Hypothalamus (tissue), 51 donors: ENCODE measurements at places on chromosomes 6 and 20.
A peak's percentile ranks its signal among the peaks of the same experiment; 100 is the strongest.

GRCh38 chr6:80215063-80215462 lies 108.6 kb downstream of the BCKDHB start:
- DNase-seq: no peak

DNA sequence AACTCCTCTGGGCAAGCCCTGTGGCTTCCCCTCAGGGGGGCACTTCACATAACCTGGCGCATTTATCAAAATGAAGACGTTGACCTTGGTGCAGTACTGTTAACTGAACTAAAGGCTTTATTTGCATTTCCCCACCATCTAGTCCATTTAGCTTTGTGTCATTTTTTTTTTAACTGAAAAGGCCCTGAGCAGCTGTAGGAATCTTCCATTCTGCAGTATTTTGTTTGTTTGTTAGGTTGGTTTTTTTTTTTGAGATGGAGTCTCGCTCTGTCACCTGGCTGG lies 10.7 kb downstream of the TMEM181 start:
- DNase-seq: no peak

GRCh38 chr6:35343092-35343834 lies 905 bp downstream of the PPARD start:
- DNase-seq: no peak

DNA sequence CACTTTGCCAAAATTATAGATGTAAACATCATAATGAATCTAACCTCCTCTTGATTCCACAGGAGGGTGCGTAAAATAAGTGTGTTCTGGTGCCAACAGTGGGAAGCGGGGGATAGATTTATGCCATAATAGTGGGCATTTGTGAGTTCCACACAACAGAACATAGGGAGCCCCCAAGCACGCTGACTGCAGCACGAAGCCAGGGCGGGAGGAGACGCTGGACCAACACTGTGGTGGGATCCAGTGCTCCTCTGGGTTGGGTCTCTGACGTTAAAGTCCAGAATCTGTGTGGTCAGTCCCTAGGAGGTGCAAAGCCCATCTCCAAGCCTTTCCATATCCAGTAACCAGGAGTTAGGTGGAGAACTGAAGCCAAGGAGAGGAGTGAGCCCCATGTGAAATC lies 1.8 kb upstream of the TTLL2 start:
- DNase-seq: no peak

- no peak for DNase-seq
Measured at GRCh38 chr6:24922170-24922569, 13.6 kb downstream of the RIPOR2 start.

- DNase-seq: no peak
Measured at GRCh38 chr6:136927292-136927691, 5.2 kb downstream of the SLC35D3 start.

- DNase-seq: no peak
Measured at GRCh38 chr6:3512832-3513231, 56.0 kb upstream of the SLC22A23 start.

- DNase-seq: no peak
Measured at GRCh38 chr20:10978713-10979112, 304.9 kb upstream of the JAG1 start.

DNA sequence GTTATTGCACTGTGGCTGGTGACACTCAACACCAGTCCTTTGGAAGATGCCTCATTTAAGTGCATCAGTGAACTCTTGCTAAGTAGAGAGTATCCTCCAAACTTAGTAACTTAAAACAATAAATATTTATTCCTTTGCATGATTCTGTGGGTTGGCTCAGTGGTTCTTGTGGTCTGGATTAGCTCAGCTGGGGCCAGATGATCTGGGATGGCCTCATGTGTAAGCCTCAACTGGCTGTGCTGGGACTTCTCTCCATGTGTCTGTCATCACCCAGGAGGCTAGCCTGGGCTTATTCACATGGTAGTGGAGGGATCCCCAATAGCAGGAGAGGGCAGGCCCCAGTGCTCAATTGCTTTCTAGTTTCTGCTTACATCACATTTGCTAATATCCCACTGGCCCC lies 8.3 kb downstream of the LRRN4 start:
- no peak for DNase-seq

DNA sequence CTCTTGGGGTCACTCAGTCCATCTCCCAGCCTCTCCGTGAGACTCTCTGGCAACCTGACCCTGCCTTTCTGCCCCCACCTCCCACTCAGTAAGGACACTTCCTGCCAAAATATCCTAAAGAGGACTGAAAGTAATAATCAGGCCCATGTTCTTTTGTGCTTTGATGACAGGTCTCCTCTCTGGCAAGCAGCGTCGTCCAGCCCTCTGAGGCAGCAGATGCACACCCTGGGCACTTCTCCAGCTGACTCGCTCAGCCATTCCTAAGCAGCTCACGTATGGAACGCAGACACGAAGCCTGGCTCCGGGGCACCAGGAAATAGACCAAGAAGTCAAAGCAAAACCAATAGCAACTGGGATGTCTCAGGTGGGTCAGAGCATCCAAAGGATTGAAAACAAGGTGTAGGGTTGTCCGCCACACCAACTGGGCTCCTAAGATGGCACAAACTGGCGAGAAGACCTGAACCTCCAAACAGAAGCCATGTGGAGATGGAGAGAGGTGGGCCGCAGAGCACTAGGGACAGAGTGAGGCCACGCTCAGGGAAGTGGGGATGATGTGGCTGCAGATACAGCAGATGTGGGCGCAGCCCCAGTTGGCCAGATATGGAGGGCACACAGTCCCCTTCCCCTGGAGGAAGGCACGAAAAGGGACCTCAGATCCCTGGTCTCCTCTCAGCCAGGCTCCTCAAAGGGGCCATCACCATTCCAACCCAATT lies 99.3 kb downstream of the PRND start:
- DNase-seq: peak; percentile 74

DNA sequence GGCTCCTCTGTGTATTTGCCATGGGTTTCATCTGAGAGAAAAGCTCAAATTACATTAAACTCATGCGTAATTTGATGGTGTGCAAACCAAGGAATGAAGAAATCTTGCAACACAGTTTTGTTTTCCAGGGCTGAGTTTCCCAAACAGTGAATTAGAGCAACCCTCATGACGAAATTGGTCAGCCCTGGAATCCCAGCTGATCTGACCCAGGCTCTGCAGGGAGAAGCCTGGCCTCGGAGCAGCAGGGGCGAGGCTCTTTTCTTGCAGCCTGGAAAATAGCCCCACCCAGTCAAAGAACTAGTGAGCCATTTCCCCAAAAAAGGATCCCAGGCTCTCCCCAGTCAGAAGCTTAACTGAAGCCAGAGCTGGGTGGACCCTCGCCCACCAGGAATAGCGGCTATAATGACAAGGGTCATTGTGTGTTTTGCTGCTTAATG lies 107.3 kb upstream of the SNX9 start:
- no peak for DNase-seq

- no peak for DNase-seq
Measured at GRCh38 chr6:45965792-45966191, 49.9 kb downstream of the CLIC5 start.

DNA sequence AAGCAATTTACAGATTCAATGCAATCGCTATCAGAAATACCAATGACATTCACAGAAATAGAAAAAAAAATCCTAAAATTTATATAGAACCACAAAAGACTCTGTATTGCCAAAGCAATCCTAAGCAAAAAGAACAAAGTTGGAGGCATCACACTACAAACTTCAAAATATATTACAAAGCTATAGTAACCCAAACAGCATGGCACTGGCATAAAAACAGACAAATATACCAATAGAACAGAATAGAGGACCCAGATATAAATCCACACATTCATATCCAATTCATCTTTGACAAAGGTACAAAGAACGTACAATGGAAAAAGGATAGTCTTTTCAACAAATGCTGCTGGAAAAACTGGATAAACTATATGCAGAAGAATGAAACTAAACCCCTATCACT lies 11.6 kb upstream of the NELFCD start:
- no peak for DNase-seq

- DNase-seq: no peak
Measured at GRCh38 chr6:132190097-132190814, 211.0 kb downstream of the MOXD1 start.

- no peak for DNase-seq
Measured at GRCh38 chr6:4084444-4085331, 5.8 kb upstream of the FAM217A start.

DNA sequence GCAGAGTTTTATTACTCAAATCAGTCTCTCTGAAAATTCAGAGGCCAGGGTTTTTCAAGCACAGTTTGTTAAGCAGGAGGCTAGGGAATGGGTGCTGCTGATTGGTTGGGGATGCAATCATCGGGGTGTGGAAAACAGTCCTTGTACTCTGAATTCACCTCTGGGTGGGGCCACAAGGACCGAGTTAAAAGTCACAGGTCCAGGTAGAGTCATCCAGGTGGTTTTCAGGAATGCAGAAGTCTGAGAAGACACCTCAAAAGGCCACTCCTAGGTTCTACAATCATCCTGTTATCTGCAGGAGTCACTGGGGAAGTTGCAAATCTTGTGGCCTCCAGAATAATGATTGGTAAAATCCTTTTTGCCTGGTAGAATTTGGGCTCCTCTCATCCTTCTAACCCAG lies 371.2 kb upstream of the SULF2 start:
- DNase-seq: no peak

- DNase-seq: no peak
Measured at GRCh38 chr20:25535762-25536161, 49.6 kb downstream of the NINL start.

GRCh38 chr6:33213166-33213988 lies 5.1 kb downstream of the RING1 start:
- no peak for DNase-seq

- no peak for DNase-seq
Measured at GRCh38 chr6:39653612-39654011, 71.6 kb downstream of the KIF6 start.

DNA sequence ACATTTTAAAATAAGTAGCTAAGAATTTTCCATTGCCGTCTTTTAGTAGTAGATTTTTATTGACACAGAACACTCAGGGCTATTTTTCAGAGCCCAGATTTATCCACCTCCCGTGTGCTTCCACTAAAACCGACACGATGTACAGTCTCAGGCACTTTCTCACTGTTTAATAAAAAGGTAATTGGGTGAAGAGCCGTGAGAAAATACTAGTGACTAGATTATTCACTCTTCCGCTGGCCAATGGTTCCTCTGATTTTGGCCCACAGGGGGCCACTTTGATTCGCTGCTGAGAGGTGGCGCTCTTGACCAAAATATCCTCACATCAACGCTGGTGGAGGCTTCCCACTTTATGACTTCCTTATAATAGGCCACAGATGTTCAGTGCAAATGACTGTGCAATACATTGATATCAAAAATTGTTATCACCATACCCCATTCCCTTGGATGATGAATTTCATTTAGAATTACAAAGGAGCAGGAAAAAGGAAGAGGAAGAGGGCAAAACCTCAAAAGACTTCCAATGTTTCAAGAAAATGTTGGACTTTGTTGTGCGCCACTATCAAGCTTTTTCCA lies 12.3 kb upstream of the HDDC2 start:
- peak; percentile 22 for DNase-seq

DNA sequence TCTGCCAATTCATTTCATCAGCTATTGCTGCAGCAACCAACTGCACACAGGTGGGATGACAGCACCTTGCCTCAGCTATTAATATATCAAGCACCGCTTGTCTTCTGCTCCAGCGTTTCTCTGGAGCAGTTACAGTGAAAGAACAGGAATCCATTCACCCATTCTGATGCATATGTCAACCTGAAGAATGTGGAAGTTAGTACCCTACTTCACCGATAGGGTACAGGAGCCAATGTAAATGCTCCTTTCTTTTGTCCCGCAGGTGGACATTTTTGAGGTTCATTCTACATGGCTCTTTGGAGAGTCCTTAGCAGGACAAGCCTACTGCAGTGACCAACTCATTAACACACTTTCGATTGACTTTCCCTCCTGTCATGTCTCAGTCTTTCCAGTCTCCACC lies 139.9 kb upstream of the PRND start:
- DNase-seq: no peak

GRCh38 chr6:338815-339262 lies 46.6 kb downstream of the DUSP22 start:
- no peak for DNase-seq

- no peak for DNase-seq
Measured at GRCh38 chr6:27297857-27298730, 14.0 kb downstream of the POM121L2 start.

DNA sequence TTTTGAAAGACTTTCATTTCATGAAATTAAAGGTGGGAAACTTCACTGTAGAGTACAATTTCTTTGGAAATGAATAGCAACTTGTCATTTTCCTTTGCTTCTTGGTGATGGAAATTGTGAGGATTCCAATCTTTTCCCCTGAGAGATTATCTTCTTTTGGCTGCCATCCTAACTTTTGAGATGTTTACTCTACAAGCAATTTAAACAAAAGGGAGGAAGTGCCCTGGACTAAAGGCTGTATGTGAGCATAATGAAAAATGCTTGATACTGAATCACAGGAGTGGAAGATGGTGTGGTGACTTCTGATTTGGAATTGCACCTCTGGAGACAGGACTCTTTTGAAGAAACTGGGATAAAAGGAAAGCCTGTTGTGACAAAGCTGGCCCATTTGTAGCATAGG lies 43.1 kb upstream of the JAG1 start:
- DNase-seq: no peak

DNA sequence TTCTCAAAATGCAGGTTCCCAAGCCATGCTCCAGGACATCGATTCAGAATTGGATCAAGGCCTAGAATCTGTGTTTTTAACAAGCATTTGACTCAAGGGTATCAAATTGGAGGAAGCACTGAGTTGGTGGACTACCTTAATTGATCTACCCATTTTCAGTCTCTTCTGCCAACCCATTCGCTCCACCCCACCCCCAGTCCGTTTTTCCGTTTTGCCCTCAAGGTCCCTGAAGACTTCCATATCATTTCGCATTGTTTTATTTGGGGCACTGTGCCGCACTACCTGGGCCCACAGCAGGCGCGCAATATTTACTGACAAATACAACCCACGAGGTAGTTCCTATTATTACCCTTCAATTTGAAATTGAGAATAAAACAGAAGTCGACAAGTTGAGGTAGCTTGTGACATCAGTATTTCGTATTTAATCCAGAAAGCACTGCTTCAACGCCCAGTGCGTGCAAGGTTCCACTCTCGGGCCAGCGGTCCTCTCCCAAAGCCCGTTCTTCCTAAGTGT lies 557 bp upstream of the DHX35 start:
- DNase-seq: no peak

DNA sequence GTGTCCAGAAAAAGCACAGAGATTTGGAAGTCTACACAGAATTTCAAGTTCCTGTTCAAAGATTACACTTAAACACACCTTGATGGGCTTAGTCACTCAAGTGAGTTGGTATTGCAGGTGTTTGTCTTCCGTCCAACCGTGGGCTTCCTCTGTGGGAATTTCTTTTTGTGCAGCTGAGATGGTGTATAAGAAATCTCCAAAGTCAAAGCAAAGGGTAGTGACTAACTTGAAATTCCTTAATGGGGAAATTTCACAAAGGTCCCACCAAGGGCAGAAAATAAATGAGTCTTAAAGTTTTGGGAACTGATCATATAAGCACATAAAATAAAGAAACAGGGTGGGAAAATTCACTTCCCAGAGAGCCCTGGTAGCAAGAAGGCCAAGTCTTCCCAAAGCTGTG lies 102.0 kb upstream of the TNFAIP3 start:
- DNase-seq: no peak
